ENCODE measurements at places on chromosomes 11 and 22.

- DNase-seq = no peak
Observed at GRCh38 chr11:116217006-116217405, 555.8 kb downstream of the BUD13 start.

- DNase-seq = no peak
Observed at GRCh38 chr11:83558281-83558680, 272.1 kb upstream of the CCDC90B start.

DNA sequence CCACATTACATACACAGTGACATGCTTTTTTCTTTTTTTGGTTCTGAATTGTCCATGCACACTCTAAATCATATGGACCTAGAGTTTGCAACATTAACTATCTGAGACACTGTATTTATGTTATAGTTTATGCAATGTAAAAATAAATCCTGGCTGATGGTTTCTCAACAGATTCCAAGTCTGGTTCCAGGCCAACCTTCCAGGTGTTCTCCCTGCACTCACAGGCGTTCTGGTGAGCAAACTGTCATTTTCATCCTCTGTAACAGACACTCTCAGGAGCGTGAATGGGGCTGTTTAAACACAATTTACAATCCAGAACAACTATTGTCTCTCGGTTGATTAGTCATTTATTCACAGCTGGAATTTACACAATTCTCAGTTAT is 36.5 kb upstream of the ANKK1 start:
- DNase-seq = no peak

GRCh38 chr11:119471329-119471728 is 48.4 kb upstream of the THY1 start:
- DNase-seq = no peak

DNA sequence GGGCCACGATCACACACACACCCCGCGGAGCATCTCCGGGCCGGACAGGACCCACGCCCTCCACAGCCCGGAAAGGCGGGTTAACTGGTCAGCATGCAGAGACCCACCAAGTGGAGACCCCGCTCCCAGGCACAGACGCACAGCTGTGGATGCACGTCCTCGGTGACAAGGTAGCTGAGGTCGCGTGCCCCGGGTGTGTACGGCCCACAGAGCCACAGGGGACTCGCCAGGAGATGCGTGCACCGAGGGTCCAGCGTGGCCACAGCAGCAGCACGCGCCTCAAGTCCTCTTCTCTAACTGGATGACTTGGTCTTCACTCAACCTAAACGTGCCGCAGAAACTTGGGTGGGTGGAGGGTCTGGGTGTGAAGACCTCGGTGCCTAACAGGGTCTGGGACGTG is 5.5 kb downstream of the H19 start:
- no peak for DNase-seq

DNA sequence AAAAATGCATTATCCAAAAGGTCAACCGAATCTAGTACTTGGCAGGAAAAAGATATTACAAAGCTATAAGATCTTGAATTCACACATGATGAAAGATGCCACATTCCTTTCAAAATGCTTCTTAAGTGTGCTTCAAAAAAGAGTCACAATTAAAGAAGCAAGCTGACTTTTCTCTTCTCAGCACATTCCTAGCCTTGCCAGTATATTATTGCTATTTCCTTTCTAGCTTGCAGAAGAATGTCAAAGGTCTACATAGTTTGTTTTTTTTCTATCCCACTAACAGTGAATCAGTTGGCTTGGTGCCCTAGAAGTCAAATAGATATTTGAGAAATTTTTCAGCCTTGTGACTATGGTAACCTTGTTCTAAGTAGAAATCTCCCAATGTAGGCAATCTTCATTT is 56.8 kb downstream of the GUCY1A2 start:
- no peak for DNase-seq

GRCh38 chr11:117026593-117027330 is 71.5 kb downstream of the SIK3 start:
- no peak for DNase-seq

DNA sequence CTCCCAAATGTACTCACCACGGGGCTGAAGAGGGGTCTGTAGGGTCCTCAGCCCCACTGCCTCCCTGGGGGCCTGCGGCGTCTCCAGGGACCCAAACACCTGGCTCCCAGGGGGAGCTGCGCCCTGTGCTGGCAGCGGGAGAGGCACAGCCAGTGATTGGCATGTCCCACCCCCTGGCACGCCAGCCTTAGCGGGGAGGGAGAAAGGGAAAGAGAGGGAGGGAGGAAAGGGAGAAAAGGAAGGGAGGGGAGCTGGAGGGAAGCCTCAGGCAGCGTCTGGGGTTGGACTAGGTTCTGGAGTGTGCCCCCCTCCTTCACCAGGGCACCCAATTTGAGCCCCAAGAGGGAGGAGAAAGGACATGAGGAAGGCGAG is at the start of gene CHRM1:
Gene CHRM1 (minus strand): TSS at position 163 of the 372 bp plus-strand sequence. CDS start 10,263 bp downstream, outside the sequence.
- DNase-seq = no peak

- no peak for DNase-seq
Observed at GRCh38 chr22:45317551-45318167, 7.9 kb downstream of the FAM118A start.

GRCh38 chr11:33697997-33698396 is 2.6 kb downstream of the C11orf91 start:
- DNase-seq = no peak

DNA sequence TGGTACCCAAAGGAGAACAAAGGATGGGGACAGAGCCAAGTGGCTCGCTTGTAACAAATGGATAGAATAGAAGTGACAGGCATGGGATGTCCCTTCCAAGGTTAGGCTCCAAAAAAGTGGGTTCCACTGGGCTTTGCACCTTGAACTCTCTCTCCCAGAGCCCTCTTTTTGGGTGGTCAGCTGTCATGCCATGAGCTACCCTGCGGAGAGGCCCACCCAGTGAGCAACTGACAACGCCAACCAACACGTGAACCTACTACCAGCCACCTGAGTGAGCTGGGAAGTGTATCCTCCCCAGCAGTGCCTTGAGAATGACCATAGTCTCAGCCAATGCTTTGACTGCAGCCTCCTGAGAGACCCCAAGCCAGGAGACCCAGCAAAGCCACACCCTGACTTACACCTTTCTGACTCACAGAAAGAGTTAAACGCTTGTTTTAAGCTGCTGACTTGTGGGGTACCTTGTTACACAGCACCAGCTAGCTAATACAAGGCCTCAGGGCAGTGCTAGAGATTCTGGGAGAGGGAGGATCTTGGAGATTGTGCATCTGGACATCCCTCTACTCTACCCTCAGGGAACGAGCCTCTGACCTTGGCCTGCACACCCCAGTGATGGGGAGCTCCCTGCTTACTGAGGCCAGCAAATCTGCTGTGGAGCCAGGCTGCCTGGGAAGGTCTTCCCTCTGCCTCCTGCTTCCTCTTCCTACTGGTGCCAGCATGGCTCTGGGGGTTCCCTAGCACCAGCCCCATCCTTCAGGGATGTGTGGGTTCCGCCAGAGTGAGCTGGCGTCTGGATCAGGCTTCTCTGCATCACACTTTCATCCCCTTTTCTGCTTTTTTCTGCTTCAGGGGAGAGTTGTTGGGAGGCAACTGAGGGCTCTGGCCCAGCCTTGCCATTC is 29.1 kb upstream of the RFPL3 start:
- DNase-seq = no peak

DNA sequence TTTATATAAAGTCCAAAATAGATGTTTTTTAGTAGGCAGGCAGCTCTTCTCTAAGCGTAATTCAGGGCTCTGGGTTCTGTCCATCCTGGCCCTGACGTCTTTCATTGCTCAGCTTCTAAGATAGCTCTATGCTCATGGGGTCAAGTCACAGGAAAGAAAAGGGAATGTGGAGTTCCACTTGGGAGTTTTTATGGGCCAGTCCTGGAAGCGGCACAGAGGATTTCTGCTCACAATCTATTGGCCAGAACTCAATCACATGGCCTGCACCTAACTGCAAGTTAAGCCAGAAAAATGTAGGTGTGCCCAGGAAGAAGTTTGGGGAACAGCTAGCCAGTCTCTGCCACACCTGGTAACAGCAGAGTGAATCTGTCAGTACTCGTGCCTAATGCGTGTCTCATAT is 7.4 kb upstream of the ZBTB16 start:
- DNase-seq = no peak

DNA sequence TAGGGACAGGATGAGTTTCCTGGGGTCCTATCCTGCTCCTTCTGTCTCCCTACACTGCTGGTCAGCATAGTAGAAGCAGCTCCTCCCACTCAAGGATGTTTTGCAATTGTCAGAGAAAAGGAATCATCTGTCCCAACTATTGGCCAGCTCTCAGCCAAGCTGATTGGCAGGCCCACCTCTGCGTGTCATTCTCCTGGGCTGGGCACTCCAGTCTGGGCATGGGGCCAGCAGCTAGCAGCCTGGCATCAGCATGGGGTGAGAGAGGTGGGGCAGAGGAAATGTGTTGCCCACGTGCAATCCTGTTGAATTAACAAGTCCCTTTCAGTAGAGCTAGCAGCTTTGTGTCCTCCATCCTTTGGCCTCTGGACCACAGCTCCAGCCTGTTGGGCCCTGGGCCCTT is 14.1 kb downstream of the ANKK1 start:
- DNase-seq = no peak

GRCh38 chr11:117823294-117823945 is 1.1 kb downstream of the FXYD2 start:
- DNase-seq = no peak

DNA sequence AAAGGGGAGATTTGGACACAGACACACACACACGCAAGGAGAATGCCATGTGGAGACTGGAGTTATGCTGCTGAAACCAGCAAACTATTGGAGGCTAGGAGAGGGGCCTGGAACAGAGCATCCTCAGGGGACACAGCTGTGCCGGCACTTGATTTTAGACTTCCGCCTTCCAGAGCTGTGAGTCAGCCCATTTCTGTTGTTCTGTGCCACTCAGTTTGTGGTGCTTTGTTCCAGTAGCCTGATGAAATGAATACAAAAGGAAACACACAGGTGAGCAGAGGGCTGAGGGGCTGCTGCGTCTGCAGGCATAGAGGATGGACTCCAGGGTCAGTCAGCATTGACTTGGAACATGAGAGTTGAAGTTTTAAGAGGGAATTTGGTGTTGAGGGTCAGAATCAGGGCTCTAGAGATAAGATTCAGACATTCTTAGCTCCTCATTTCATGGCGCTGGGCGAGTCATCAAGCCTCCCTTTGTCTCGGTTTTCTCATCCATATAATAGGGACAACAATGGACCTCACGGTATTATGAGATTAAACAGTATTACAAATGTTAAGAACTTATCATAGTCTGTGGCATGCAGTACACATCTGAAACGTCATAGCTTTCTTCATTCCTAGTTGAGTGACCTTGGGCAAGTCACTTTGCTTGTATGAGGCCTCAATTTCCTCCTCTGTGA is 191.0 kb downstream of the MIAT start:
- no peak for DNase-seq

- no peak for DNase-seq
Observed at GRCh38 chr11:130964058-130964792, 47.9 kb upstream of the SNX19 start.

GRCh38 chr11:132971351-132971750 is 561.0 kb downstream of the OPCML start:
- no peak for DNase-seq

- DNase-seq = no peak
Observed at GRCh38 chr11:35230388-35230787, 91.4 kb downstream of the CD44 start.

DNA sequence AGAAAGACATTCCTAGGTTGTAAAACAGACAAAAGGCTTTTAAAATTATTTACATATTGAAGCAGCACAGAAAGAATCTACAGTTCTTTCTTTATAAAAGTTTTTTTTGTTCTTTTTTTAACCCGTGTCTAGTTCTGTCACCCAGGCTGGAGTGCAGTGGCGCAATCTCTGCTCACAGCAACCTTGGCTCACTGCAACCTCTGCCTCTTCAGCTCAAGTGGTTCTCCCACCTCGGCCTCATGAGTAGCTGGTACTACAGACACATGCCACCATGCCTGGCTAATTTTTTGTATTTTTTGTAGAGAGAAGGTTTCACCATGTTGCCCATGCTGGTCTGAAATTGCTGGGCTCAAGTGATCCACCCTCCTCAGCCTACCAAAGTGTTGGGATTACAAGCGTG is 3.8 kb upstream of the INCENP start:
- DNase-seq = no peak

DNA sequence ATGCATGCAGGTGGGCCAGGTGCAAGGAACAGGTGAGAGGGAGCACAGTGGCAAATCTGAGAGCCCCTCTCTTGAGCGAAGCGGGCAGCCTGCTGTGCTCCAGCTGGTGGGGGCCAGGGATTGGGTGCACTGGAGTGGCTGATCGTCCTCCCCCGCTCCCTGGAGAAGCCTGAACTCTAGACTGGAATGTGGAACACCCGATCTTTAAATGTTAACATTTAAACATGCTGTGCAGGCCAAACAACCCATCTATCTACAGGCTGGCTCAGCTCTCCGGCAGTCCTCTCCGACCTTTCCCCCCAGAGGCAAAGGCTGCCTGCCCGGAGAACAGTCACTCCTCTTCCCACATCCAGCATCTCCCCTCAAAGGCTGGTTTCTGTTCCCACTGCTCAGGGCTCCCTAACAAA is 5.1 kb downstream of the MRGPRF start:
- no peak for DNase-seq

- DNase-seq = no peak
Observed at GRCh38 chr11:24238771-24239645, 257.8 kb upstream of the LUZP2 start.

DNA sequence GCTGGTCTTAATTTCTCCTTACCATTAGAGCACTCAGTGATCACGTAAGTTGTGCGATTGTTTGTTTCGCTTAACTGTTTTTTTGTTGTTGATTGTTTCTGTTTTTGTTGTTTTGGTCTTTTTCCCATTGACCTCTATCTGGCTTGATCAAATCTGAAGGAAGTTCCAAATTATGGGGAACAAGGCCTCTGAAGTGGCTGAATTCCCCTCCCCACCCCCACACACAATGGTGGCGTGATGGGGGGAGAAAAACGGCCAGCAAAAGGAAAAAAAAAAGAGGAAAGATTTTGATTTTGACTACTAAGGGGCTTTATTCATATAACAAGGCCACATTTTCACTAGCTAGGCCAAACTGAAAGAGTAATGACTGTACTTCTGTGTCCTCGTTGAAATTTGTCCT is 53.6 kb downstream of the OSBPL5 start:
- no peak for DNase-seq

- no peak for DNase-seq
Observed at GRCh38 chr11:86687185-86687778, 14.9 kb upstream of the ME3 start.

- no peak for DNase-seq
Observed at GRCh38 chr22:27480487-27480886, 321.1 kb downstream of the MN1 start.

- DNase-seq = peak; percentile 52
Observed at GRCh38 chr11:95487391-95487790, 256.4 kb upstream of the SESN3 start.

All from stimulated activated CD4-positive, alpha-beta T cell treated with anti-CD3 and anti-CD28 coated beads, Interleukin-1b, Interleukin-23, amount 100 ng/mL, for 48 hours (primary cell).